ENCODE measurements at places on chromosomes 1 and 21.
A peak's percentile ranks its signal among the peaks of the same experiment; 100 is the strongest.

DNA sequence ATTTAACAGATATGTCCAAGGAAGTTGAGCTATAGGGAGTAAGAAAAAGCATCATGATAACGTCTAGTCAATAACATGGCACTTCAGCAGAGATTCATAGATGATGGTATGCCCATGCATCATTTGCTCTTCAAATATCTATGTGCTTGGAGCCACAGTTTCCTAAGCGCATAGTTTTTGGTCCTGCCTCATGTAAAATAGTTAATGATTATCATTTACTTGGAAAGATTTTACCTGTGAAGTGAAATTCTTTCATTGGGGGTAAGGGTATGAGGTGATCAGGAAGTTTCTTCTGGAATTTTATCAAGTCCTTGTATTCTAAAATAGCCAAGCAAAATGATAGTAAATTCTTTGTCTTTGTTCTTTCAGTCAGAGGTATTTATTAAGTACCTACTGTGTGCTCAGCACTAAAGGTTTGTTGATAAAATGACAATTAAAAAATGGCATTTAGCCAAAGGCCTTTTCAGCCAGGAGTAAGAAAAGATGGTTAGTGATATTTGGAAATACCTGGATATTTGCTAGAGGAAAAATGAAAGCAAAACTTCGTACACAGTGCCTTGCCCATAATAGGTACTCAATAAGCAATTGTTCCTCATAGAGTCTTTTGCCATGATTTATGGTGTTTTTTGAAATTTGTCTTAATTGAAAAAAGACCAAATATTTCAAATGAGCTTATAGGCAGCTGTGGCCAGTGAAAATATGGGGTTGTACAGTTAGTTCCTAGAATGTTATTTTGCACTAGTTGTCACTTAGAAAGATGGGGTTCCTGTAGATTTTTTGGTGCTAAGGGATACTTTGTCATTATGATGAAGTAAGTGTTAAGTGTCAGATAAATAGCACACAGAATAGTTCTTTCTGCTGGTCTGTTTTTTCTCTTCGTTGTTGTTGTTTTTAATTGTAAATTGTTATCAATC is 13.1 kb downstream of the PDIK1L start:
- DNase-seq, result no peak

- DNase-seq, result peak; percentile 88
Observed at GRCh38 chr1:111615870-111616715, 3.5 kb upstream of the RAP1A start.

DNA sequence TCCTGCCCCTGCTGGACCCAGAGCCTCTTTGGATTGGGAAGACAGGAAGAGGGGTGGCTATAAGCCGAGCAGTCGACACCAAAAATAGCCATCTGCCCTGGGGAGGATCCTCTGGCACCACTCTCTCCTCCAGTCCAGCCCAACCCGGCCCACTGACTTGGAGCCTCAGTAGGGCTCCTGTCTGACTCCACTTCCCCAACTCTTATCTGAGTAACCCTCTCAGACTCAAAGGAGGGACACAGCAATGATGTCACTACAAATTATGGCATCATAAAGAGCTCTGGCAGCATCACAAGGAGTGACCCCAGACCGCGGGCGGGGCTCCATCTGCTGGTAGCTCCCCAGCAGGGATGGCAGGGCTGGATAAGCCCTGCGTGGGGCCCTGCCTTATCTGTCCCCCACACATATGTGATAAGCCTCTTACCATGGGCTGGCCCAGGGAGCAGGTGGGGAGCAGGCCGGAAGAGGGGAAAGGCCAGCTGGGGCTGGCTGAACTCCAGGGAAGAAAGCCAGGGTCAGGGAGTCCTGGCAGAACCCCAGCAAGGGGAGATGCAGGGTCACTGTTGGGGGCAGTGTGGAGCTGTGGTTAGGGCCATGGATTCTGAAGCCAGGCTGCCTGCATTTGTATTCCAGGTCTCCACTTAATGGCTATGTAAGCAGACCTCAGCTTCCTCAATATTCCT is 4.6 kb upstream of the SLC6A9 start:
- no peak for DNase-seq

GRCh38 chr1:66450043-66450514 is 83.9 kb upstream of the SGIP1 start:
- no peak for DNase-seq

GRCh38 chr1:102897557-102897956 is 210.8 kb downstream of the COL11A1 start:
- DNase-seq, result no peak

DNA sequence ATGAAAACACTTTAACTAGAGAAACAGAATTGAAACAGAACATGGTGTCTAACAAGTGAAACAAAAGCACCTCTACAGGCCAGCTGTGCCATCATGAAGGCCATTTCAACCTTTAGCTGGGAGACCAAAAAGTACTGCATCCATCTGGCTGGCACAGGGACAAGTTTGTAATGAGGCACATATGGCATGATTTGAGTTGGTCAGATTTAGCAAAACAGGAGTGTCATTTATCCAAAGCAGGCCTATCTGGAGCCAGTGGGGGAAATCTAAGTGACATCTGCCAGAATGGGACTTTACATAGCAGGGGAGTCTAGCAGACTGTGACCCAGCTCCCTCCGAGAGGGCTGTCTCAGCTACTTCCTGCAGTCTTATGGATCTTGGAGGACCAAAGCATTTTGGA is 51.9 kb downstream of the DNTTIP2 start:
- no peak for DNase-seq

GRCh38 chr1:84570436-84571149 is 3.6 kb downstream of the CTBS start:
- DNase-seq, result no peak

GRCh38 chr1:6248161-6248776 is 4.3 kb downstream of the HES3 start:
- DNase-seq, result no peak

- no peak for DNase-seq
Observed at GRCh38 chr1:41479000-41479807, 5.3 kb downstream of the EDN2 start.

- DNase-seq, result no peak
Observed at GRCh38 chr1:111174070-111174469, 26.4 kb downstream of the DENND2D start.

DNA sequence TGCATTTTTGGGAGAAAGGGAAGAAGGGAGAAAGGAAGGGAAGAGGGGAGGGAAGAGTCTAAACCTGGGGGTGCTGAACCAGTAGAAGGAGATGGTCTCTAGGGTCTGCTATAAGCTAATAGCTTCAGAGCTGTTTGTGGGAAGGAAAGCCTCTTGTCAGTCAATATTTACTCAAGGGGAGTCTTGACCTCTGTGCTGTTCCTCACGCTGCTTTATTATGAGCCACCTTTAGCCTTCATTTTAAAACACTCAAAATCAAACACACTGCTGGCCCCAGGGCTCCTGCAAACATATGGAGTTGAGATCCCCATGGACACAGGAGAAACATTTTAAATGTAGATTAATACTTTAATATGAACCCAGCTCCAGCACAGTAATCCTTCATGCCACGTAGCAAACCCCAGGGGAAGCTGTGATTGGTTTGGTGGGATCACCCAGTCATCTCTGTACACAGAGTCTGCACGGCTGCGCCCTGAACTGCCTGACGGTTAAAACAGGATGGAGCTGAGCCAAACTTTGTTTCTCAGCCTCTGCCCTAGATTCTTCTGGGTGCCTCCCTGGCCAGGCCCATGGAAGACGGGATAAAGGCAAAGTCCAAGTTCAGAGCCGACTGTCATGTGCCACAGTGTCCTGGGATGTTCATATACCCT is 40.2 kb upstream of the VWA5B1 start:
- no peak for DNase-seq

DNA sequence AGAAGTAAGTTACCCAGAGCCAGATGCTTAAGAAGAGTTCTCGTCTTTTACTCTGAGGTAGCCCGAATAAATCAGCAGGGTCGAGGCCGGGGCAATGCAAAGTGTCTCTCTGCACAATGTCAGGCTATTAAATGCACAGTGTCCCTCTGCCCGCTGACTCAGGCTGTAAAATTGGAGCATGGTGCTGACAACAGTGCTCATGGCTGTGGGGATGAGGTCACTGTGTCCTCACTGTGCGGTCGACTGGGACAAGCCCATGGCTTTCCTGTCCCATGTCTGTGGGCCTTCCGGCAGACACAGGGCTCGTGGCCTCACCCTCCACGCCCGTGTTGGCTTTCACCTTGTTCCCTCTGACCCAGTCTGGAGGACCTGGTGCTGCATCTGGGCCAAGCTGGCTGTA is 14.6 kb upstream of the SLC2A1 start:
- DNase-seq, result no peak

- DNase-seq, result no peak
Observed at GRCh38 chr1:111973150-111973790, 16.2 kb downstream of the KCND3 start.

DNA sequence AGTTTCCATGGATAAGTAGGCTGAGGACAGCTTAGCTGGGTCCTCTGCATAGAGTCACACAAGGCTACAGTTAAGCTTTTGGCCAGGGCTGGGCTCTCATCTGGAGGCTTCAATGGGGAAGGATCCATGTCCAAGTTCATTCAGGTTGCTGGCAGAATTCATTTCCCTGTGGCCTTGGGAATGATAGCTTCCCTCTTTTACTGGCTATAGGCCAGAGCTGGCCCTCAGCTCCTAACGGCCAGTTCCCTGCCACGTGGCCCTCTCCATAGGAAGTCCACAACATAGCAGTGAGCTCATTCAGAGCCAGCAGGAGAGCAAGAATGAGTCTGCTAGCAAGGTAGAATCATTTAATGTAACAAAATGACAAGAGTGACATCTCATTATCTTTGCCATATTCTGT is 15.1 kb upstream of the PODN start:
- DNase-seq, result no peak

- no peak for DNase-seq
Observed at GRCh38 chr1:166950156-166950555, 25.2 kb downstream of the ILDR2 start.

DNA sequence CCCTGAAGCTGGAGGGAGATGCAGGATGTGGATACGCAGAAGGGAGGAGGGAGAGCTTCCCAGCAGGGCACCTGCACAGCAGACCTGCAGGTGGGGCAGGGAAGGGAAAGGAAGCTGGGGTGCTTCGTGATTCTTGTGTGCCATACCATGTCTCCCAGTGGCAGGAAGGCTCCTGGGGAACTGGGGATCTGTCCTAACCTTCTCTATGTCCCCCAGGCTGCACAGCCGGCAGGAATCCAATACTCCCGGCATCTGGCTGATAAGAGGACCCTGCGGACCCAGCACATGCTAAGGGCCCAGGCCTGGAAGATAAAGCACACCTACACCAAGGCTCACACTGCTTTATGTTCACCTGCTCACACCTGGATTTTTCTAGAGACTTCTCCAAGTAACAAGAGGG is 79.4 kb downstream of the ITPKB start:
- DNase-seq, result no peak

DNA sequence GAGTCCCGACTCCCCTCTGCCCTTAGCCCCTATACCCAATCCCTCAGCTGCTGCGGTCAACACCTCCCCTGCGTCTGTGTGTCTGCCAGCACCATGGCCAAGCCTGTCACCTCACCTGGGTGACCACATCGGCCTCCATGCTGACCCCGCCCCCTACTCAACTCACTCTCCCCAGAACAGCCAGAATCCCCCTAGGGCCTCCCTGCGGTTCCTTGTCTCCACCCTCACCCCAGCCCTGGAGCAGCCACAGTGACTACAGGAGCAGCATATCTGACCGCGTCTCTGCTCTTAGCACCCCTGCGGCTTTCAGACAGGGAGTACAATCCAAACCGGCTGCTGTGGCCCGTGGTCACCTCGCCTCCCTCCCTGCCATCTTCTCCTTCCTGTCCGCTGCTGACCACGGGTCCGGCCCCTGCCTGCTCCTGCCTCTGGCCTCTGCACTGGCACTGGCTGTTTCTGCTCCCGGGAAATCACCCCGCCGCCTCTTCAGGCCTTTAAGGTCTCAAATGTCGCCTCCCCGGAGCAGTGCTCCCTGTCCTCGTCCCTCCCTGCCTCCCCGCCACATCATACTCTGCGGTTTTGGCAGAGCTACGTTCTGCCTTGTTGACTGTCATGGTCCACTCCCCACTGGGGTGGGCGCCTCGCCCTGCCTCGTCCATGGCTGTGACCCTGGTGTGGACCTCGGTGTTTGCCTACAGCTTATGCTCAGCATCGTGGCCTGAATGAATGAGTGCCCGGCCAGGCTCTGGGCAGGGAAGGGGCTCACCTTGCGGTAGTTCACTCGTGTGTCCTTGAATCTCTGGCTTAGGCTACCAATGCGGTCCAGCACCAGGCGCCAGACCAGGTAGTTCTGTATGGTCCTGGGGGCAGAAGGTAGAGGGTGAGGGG is 11.1 kb downstream of the PRXL2B start:
- DNase-seq, result no peak

DNA sequence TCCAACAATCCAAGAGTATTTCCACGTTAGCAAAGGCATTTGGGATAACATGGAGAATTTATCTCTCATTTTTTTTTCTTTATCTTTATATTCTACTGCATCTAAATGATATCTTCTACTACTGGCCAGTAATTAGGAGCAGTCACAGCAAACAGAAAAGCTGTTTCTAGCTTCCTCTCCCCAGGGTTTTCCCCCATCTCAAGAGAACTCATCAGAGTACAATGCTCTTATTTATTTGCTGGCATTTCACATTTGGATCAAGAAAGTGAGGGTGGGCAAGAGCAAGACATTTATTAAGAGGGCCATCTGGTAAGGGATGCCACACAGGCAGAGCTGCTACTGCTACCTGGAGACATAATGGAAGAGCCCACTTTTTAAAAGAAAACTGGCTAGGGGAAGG is 368.2 kb downstream of the USH2A start:
- no peak for DNase-seq

GRCh38 chr21:38716088-38716487 is 89.6 kb upstream of the ETS2 start:
- no peak for DNase-seq

DNA sequence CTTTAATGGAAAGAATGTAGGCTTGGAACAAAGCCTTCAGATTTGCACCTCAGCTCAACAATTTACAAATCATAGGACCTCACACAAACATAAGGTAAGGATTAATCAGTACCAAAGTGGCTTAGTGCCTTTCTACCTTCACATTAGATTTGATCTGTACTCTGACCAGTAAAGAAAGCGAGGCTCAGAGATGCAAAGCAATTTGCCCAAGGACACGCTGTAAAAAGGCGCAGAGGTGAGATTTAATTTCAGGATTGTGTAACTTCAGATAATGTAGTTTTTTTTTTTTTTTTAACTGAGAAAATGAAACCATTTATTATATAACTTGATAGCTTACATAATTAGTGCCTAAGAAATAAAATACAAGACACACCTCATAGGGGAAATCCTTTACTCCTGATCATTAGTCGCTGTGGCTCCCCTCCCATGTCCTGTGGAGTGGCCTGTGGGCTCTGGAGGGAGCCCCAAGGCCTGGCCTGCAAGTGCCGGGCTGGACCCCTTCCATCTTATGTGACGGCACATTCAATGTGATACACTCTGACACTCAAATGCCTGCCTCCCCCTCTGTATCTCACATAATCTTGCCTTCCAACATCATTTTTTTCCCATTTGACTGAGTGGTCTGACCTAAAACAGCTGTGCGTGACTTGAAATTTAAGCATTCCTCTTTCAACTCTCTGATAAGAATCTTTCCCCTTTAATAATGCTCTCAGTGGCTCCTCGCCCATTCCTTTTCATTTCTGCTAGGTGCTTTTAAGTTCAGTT is 426.5 kb upstream of the DAB1 start:
- no peak for DNase-seq
